T-helper 2 cell (primary cell): ENCODE measurements at places on chromosomes 5 and 9.

DNA sequence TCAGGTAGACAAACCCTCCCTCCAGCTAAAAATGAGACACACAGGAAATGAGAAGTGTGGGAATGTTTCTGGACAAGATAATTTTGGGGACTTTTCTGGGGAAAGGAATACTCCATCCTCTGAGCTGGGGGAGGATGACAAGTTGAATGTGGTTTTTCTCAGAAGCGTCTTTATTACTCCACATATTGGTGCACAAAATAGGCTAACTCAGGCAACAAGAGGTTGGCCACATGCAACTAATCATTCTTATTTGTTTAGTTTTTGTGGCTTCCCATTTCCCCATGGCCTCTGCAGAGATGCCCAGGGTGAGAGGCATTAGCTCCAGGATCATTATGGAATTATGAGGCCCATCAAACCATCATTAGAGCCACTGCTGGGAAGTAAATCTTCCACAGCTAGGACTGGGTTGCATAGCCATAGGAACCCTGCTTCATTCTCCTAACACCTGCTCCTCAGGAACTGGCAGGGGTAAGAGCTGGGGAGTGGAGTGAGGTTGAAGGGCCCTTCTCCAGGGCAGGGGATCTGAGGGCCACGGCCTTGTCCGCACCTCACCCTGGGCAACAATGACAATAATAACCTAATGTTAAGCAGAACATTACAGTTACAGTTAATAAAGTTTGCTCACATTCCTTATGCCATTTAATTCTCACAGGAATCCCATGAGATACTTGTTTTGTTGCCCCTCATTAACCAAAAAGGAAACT is 9.3 kb upstream of the SIL1 start:
- DNase-seq = no peak

DNA sequence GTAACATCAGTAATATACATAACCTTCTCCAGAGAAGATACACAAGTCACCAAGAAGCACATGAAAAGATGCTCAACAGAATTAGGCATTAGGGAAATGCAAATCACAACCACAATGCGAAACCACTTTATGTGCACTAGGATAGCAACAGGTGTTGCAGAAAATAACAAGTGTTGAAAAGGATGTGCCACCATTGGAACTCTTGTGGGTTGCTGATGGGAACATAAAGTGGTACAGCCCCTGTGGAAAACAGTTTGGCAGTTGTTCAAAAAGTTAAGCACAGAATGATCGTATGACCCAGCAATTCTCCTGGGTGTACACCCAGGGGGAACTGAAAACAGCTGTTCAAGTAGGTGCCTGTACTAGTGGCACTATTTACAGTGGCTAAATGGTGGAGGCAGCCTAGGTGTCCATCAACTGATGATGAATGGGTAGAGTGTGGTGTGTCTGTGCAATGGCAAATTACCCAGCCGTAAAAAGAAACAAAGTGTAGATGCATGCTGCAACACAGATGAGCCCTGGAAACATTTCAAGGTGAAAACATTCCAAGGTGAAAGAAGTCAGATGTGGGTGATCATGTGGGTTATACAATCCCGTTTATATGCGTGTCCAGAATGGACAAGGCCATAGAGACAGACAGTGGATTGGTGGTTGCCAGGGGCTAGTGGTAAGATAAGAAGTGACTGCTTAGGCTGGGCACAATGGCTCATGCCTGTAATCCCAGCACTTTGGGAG is 27.2 kb downstream of the CCDC69 start:
- no peak for DNase-seq

- no peak for DNase-seq
These were observed 62.9 kb downstream of the TMEM232 start for GRCh38 chr5:110663525-110663924.

- DNase-seq = no peak
These were observed 284.6 kb downstream of the ARRDC3 start for GRCh38 chr5:91098541-91098940.

GRCh38 chr5:68443091-68443490 is 227.5 kb downstream of the PIK3R1 start:
- DNase-seq = no peak

DNA sequence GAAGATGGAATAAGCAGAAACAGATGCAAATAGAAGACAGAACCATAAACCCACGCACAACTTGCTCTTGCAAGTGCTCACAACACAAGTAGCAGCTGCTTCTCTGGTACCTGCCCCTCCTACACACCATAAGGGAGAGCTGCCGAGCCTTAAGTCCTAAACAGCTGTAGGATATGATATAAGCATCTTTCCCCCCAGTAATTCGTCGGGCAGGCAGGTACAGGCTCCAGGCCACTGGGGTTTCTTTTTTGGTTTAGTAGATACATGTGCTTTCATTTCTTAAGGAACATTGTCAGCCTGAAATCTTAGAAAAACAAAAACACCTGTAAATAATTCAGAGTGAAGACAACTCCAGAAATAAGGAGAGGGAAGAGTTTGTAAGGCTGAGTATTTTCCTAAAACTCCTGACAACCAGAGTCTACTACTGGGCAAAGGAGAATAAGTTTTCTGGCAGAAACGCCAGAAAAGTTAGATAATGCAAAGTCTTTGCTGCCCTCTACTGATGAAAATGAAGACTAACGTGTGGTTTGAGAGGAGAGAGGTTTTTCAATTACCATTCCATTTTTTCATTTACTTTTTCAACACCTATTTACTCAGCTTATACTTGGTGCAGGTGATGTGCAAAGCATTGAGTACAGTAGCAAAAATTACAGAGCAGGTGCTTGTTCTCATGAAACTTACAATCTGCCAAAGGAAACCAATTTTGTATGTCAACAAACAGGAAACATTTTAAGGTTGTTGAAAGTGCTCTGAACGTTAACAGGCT is 20.1 kb upstream of the TCERG1 start:
- DNase-seq = peak; percentile 41

DNA sequence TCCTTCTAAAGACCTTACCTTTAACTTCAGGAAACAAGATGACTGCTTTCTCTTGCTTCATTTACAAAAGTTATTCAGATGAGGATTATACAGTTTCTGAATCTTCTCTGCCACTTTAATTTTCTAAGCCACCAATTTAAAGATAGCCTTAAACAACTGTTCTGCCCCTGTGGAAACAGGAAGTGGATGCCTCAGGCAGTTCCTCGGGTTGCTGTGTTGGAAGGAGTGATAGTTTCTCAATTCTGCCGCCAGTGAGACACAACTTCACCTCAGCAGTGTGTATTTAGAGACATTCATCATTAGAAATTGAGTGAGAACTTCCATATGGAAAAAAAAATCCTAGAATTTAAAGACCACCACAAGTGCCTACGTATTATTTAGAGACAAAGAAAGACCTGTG is 475.1 kb upstream of the WWC1 start:
- no peak for DNase-seq

- peak; percentile 12 for DNase-seq
These were observed 38.6 kb downstream of the RANBP6 start for GRCh38 chr9:5976674-5977397.
